ENCODE measurements at places on chromosomes 2 and 18. TPM values are rescaled to one million over a fixed set of nuclear protein-coding genes. Genes with fewer than 3 reads are reported as not detected.

DNA sequence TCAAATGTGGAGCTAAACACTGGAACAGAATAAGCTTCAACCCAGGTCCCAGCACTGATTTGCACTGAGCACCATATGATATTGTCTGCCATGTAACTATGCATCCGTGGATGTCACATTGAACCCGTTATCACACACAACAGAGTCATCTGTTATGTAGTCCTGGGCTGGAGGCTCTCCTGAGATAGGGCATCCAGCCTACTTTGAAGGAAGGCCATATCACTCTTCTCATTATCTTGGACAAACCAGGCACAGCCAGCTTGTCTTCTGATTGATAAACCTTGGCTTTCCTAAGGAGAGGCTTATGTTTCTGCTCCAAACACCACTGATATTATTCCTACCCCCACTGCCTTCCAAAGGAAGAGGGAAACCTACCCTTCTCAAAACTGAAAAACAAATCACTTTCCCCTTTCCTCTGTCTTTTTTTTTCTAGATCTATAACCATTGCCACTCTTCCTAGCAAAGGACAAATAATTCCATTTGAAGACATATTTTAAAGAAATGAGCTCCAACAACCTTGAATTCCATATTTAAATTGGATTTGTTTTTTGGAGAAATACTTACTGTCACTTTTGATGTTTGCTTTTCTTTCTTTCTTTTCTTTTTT, 16.4 kb downstream of the RSAD2 start:
- DNase-seq = no peak

- no peak for DNase-seq
Observed at GRCh38 chr2:144131042-144131441, 388.9 kb downstream of the ZEB2 start.

- DNase-seq = no peak
Observed at GRCh38 chr2:230921806-230922595, 3.0 kb downstream of the GPR55 start.

GRCh38 chr2:176160986-176161824, 4.1 kb downstream of the HOXD3 start:
- no peak for DNase-seq

GRCh38 chr2:170485254-170486026, 229.7 kb upstream of the SP5 start:
- no peak for DNase-seq

- no peak for DNase-seq
Observed at GRCh38 chr2:160141912-160142311, 58.2 kb downstream of the ITGB6 start.

DNA sequence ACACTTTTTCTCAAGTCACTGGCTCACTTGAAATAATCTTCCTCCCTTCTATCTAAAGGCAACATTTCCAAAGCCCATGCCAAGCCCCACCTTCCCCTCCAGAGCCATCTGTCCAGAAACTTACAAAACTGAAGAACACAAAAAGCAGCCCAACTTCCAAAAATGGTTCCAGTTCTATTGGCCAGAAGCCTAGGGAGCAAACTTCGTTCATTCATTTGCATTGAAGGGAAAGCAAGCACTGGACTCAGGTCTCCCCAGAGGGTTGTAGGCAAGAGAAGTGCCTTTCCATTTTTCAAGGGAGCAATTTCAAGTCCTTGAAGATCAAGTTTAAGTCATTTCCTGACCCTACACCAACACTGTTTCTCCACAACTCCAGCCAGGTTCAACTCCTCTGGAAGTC, 585.0 kb downstream of the BCL11A start:
- no peak for DNase-seq

DNA sequence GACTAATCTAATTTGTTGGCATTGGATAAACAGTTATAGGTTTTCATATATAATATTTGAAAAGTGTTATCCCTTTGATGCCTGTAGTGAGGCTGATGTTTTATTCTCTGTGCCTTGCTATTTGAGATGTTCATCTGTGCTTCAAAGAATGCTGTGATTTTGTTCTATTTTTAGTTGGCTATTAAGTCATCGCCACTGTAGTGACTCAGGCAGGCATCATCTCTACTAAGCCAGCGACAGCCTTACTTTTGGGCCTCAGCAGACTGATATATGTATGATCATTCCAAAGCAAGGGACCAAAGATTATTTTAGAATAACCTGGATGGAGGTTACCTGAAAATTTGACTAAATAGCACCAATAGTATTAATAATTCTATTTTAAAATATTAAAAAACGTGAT, 1674.5 kb upstream of the NXPH2 start:
- no peak for DNase-seq

DNA sequence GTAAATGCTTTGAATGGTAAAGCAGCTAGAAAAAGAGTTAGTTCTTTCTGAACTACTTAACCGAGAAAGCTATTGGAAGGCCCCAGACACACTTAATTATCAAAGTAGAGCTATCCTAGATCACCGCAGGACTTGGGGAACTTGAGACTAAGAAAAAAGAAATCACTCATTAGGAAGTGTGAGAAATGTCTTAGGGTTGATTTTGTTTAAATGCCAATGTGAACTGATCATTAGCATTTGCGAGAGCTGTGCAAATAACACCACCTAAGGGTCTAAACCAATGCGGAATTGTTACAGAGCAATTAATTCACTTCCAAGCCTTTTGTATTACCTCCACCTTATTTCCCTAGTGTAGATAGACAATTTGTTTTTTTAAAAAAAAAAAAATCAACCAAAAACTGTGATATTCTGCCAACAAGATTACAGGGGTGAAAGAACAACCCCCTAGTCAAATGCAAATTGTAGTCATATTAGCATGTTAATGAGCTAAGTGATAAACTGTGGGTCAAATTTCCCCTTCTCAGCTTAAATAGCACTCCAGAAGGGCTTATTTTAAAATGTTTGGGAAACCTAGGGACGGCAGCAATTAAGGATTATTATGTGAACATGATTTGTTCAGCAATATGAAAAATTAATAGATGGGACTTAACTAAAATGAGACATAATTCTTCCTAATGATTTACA, 246.2 kb upstream of the STON1 start:
- DNase-seq = no peak

The TTL gene
- 87.0 TPM for total RNA-seq

The PLCD4 gene
- total RNA-seq = 0.37 TPM

The CDH2 gene
- total RNA-seq = 234 TPM
